Vagina (tissue), 2 donors: ENCODE measurements at places on chromosomes 11 and 22. TPM values are rescaled to one million over a fixed set of nuclear protein-coding genes. Genes with fewer than 3 reads are reported as not detected.

The TRIM51 gene
- total RNA-seq: not detected

The LRRC74B gene
- total RNA-seq: not detected

The CCDC116 gene
- not detected for total RNA-seq

The ARHGEF17 gene
- 32.9 TPM for total RNA-seq

The APOA1 gene
- 2.2 TPM for total RNA-seq

The SCGB2A2 gene
- not detected for total RNA-seq

The MPZL2 gene
- 165 TPM for total RNA-seq

The FOLR1 gene
- not detected for total RNA-seq

DNA sequence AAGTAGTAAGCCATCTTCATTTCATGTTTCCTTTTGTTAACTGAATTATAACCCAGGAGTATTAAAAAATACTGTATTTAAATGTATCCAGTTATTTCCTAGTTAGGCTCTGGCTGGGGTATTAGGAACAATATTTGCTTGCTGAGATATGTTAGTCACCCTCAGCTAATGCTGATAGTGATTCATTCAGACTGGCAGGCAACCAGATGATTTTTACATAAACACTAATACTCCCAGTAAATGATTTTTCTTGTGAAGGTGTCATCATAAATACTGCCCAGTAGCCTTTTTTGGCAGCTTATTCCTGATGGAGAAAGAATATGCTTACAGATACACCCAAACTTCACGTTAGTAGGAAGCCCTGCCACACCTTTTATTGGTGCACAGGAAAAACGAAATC lies 8.1 kb downstream of the YWHAH start:
- no peaks in the 10 kb centered on the region for H3K27me3 ChIP-seq
- H3K36me3 ChIP-seq: peaks cover 15% of the 10 kb centered on the region
- peaks cover 49% of the 10 kb centered on the region for H3K4me1 ChIP-seq
- peak overlapping the region; percentile 8 for H3K4me3 ChIP-seq
- H3K27ac ChIP-seq: peak overlapping the region; percentile 64

GRCh38 chr11:123434262-123434661 lies 4.2 kb downstream of the GRAMD1B start:
- peaks cover 21% of the 10 kb centered on the region for H3K4me1 ChIP-seq
- no peak overlapping the region for H3K27ac ChIP-seq
- H3K27me3 ChIP-seq: no peaks in the 10 kb centered on the region
- no peak overlapping the region for H3K4me3 ChIP-seq

- H3K27me3 ChIP-seq: no peaks in the 10 kb centered on the region
- no peak for DNase-seq
- H3K27ac ChIP-seq: no peak overlapping the region
- peaks cover 34% of the 10 kb centered on the region for H3K4me1 ChIP-seq
- no peaks in the 10 kb centered on the region for H3K36me3 ChIP-seq
Observed at GRCh38 chr11:47147250-47147649, 29.4 kb downstream of the ARFGAP2 start.

DNA sequence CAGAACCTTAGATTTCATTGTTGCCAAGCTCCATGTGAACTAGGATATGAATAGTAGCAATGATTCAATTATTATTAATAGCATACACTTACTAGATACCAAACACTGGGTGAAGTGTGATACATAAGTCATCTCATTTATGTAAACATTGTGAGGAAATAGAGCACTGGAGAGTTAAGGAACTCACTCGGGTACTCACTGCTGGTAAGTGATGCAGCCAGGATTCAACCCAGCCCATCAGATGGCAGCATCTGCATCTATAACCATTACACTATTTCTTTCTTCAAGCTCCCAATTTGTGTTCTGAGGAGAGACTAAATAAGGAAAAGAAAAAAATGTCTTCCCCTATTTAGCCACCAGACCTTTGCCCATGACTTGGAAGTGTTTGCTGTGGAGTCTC lies 10.2 kb upstream of the ALG8 start:
- DNase-seq: no peak
- no peak overlapping the region for H3K4me3 ChIP-seq
- H3K36me3 ChIP-seq: no peaks in the 10 kb centered on the region
- no peak overlapping the region for H3K27ac ChIP-seq

DNA sequence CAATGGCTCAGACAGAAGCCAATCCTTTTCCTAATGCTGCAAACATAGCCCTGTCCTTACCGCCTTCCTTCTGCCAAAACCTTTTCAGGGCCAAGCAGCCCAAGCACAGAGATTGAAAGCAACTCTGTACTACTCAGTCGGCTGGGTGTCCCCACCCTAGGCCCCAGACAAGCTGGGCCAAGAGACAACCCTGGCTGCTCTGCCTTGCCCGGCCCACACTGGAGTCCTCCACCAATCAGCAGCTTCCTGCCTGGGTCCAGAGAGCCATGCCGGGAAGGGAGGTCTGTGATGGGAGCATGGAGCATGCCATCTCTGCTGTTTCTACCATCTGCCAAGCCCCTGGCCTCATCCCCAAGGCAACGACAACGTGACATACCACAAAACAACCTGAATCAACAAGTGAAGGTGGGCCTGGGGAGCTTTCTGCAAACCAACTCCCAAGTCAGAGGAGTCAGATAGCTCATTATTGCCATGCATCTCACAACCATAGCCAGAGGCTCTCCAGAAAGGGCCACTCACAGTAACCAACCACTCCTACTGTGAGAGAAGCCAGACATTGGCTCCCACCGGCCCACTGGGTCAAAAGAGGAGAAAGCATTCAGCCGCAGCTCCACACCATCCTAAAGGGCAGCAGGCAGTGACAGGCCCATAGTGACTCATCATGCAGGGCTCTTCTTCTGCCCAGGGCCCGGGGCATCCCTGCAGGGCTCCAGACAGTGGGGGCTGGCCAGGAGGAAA lies 18.2 kb downstream of the PATZ1 start:
- H3K27me3 ChIP-seq: no peaks in the 10 kb centered on the region
- no peak overlapping the region for H3K27ac ChIP-seq
- DNase-seq: no peak
- no peaks in the 10 kb centered on the region for H3K36me3 ChIP-seq

GRCh38 chr11:40130427-40130826 lies 1329.0 kb downstream of the LRRC4C start:
- no peaks in the 10 kb centered on the region for H3K4me1 ChIP-seq
- H3K4me3 ChIP-seq: no peak overlapping the region
- no peaks in the 10 kb centered on the region for H3K36me3 ChIP-seq
- no peak for DNase-seq
- no peak overlapping the region for H3K27ac ChIP-seq
